Ovary (tissue), 10 donors: ENCODE measurements at places on chromosomes 1 and 21. TPM values are rescaled to one million over a fixed set of nuclear protein-coding genes. Genes with fewer than 3 reads are reported as not detected.
A peak's percentile ranks its signal among the peaks of the same experiment; 100 is the strongest.

DNA sequence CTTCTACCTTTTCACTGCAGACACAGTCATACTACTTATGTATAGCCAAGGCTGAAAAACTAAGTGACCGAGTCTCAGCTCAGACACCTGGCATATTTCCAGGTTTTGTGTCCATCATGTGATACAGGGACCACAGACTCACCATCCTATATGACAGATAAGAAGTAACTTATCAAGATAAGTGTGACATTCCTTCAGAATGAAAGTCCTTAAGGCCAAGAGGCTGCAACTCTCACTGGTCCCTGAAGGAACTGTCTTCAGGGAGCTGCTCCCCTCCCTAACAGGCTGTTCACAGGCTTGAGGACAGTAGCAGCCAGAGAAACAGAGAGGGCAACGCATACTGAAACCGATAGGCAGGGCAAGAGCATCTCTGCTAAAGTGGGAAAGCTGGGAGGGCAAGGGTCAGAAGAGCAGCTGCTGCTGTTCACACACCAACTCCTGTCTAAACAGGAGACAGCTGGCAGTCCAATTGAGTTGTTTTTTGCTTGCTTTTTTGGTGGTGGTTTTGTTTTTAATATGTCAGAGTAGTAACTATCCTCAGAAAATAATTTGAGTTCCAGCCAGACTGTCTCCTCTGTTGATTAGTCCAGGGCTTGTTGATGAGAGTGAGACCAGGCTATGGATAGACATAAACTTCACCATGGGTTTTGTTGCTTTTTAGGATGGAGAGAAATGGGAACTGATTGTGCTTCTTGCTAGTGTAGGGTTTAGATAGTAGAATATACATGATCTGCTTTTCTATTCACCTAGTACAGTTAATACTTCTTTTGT lies 67.7 kb downstream of the MACF1 start:
- no peaks in the 10 kb centered on the region for H3K27me3 ChIP-seq
- DNase-seq, result no peak
- H3K36me3 ChIP-seq, result no peaks in the 10 kb centered on the region

DNA sequence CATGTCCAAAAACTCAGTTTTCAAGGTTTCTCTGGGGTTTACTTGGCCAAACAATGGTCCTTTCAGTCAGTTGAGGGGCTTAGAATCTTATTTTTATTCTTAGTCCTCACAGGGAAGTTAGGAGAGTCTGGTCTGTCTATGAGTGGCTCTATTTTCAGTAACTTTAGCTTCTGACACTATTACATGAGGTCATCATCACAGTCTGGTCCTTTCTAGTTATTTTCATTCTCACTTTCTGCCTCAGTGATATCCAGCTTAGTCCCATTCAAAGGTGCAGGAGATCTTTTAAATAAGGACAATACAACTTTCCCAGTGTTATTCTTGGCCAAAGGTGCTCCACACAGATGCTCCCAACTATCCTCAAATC lies 30.0 kb upstream of the FGGY start:
- peaks cover under 1% of the 10 kb centered on the region for H3K4me1 ChIP-seq
- no peaks in the 10 kb centered on the region for H3K36me3 ChIP-seq
- no peaks in the 10 kb centered on the region for H3K27me3 ChIP-seq
- no peak for DNase-seq
- no peak overlapping the region for H3K4me3 ChIP-seq

GRCh38 chr1:54716299-54717047 lies 812 bp downstream of the TTC4 start:
- no peaks in the 10 kb centered on the region for H3K36me3 ChIP-seq
- H3K27me3 ChIP-seq, result no peaks in the 10 kb centered on the region
- H3K4me1 ChIP-seq, result peaks cover 3% of the 10 kb centered on the region

DNA sequence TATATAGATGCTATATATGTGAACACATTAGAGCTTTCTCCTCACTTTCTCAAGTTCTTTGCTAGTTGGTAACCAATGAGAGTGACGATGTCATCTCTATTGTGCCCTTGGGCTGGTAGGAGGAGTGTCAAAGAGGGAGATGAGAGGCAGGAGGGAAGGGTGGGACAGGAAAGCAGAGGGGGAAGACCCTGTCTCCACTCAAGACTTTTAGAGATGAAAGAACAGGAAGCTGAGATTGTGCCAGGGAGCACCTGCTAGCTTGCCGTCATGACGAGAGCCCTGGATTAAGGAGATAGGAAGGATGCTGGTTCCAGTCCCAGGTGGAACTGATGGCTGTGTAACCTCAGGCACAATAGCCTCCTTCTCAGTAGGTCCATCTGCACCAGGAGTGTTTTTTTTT lies 16.7 kb downstream of the CNR2 start:
- DNase-seq, result no peak
- no peak overlapping the region for H3K27ac ChIP-seq
- H3K4me3 ChIP-seq, result no peak overlapping the region
- no peaks in the 10 kb centered on the region for H3K36me3 ChIP-seq
- H3K27me3 ChIP-seq, result no peaks in the 10 kb centered on the region

DNA sequence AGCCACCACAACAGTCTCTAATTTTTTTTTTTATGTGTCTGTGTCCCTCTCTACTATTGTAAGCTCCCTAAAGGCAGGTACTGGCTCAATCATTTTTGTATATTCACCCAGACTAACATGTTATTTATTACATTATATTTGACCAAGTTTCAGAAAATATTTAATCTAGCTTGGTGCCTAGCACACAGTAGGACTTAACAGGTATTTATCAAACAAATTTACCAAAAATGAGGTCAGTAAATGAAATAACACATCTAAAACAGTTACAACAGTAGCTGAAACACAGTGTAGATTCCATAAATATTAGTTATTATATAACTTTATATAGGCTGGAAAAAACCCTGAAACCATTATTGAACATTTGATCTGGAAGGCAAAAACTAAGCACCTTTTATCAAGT lies 2.7 kb downstream of the NRDC start:
- H3K4me3 ChIP-seq, result no peak overlapping the region
- H3K4me1 ChIP-seq, result peaks cover 15% of the 10 kb centered on the region
- no peaks in the 10 kb centered on the region for H3K36me3 ChIP-seq
- no peak overlapping the region for H3K27ac ChIP-seq

DNA sequence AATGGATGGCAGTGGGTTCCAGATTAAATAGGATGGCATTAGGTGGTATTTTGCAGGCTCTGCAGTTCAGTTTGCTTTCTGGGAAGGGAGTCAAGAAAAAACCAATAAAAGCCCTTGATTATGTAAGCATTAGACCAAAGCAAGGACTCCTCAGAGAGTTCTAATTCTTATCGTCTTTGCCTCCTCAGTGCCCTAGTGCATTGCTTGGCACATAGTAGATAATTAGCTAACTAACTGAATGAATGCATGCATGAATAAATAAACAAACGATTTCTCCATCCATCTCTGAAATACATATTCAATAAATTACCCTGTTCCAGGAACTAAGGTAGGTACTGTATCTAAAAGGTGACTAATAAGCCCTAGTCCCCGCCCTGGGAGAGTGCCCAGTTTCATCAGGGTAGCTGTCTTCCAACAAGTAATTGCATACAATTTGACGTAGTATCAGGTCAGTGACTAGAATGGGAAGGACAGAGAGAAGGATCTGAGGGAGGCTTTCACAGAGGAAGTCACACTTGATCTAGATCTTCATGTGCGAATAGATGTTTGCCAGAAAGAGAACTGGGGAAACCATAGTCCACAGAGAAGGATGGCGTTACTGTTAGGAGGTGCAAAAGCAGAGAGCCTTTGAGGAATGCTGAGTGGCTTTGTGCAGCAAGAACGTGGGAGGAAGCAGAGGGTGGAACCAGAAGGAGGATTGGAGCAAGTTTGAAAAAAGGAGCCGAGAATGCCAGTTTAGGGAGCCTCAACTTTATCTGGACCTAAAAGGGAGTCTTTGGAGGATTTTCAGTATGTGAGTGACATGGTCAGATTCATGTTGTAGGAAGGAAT lies 111.4 kb downstream of the TBX19 start:
- no peak overlapping the region for H3K27ac ChIP-seq
- peaks cover under 1% of the 10 kb centered on the region for H3K4me1 ChIP-seq
- H3K27me3 ChIP-seq, result no peaks in the 10 kb centered on the region
- no peak for DNase-seq
- H3K4me3 ChIP-seq, result no peak overlapping the region

- H3K36me3 ChIP-seq, result no peaks in the 10 kb centered on the region
- H3K4me3 ChIP-seq, result peak overlapping the region; percentile 82
- peak overlapping the region; percentile 80 for H3K27ac ChIP-seq
- peaks cover 7% of the 10 kb centered on the region for H3K4me1 ChIP-seq
Observed at GRCh38 chr1:160284220-160284781, 632 bp downstream of the PEX19 start.

- H3K36me3 ChIP-seq, result no peaks in the 10 kb centered on the region
- no peak overlapping the region for H3K27ac ChIP-seq
- no peaks in the 10 kb centered on the region for H3K4me1 ChIP-seq
- no peak overlapping the region for H3K4me3 ChIP-seq
- no peaks in the 10 kb centered on the region for H3K27me3 ChIP-seq
Observed at GRCh38 chr1:159968901-159969300, 14.9 kb upstream of the SLAMF9 start.

DNA sequence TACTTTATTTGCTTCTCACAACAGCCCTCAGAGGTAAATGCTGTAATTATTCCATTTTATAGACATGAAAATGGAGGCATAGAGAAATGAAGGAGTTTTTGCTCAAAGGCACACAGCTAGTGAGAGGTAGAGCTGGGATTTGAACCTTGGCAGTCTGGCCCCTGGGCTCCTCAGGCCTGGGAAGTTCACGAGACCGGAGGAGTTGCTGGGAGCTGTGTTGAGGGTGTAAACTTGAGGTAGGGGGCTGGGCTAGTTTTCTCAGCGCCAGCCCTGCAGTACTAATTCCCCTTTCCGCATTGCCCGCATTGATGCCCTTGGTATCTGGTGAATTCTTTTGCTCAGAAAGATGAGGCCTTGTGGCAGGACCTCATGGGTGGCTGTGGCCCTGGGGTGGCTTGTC lies 73.3 kb downstream of the PTPRU start:
- no peaks in the 10 kb centered on the region for H3K36me3 ChIP-seq
- H3K4me3 ChIP-seq, result no peak overlapping the region
- no peaks in the 10 kb centered on the region for H3K27me3 ChIP-seq
- no peaks in the 10 kb centered on the region for H3K4me1 ChIP-seq
- no peak for DNase-seq

DNA sequence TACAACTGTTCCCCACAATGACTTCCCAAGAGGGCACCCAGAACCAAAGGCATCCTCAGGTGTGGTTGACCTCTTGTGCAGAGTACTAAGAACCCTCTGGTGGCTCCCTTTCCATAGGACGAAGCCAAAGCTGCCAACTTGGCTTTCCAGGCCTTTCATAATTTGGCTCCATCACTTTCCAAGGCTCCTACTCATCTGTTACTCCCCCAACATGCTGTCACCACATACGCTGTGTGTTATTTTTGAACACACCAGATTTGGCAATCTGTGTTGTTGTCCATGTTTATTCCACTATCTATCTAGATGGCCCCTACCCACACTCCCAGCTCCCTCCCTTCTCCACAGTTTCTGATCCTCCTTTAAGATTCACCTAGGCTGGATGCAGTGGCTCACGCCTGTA lies 10.2 kb upstream of the NKAIN1 start:
- H3K4me3 ChIP-seq, result no peak overlapping the region
- no peaks in the 10 kb centered on the region for H3K27me3 ChIP-seq
- H3K4me1 ChIP-seq, result no peaks in the 10 kb centered on the region
- no peaks in the 10 kb centered on the region for H3K36me3 ChIP-seq

Gene CELSR2
- total RNA-seq, result 3.1 TPM

Gene NUP210L
- total RNA-seq, result not detected

Gene LORICRIN
- not detected for total RNA-seq

Gene CCDC181
- total RNA-seq, result 6.3 TPM

Gene IL19
- not detected for total RNA-seq

Gene WDR64
- total RNA-seq, result not detected

Gene SLC2A5
- 5.4 TPM for total RNA-seq
